Stimulated activated CD8-positive, alpha-beta memory T cell treated with anti-CD3 and anti-CD28 coated beads, Interleukin-7, amount 100 ng/mL, for 1 hour (primary cell): ENCODE measurements at places on chromosomes 7 and 10.

DNA sequence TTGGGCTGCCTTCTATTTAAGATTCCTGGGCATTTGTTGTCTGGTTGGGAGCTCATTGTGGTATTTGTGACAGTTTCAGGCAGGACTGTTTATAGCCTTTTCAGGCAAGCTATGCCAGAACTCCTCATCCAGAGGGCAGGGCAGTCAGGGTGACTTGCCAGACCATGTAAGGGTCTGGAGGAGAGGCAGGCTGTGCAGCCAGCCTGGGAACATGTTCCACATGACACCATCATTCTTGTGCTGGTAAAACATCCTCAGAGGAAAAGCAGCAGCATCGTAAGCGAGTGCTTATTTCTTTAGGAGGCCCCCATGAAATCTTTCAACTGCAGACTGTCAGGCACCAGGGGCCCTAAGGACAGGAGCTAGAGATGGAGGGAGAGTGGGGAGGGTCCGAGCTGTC lies 44.0 kb upstream of the SORBS1 start:
- no peak for DNase-seq

DNA sequence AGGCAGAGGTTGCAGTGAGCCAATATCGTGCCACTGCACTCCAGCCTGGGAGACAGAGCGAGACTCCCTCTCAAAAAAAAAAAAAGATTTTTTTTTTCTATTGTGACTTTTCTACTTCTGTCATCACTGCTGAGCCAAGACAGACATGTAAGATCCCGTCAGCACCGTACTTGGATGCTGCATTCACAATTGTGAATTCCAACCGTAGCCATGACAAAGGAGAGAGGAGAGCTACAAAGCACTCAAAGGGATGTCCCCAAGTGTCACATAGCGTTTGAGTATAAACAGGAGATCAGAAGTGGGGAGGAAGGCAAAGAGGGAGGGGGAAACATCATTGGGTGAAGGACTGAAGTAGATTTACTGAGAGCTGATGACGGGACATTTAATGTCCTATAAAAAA lies 144.2 kb downstream of the PRPF18 start:
- no peak for DNase-seq

- DNase-seq, result no peak
Observed at GRCh38 chr10:69360485-69361302, 56.0 kb downstream of the TACR2 start.

DNA sequence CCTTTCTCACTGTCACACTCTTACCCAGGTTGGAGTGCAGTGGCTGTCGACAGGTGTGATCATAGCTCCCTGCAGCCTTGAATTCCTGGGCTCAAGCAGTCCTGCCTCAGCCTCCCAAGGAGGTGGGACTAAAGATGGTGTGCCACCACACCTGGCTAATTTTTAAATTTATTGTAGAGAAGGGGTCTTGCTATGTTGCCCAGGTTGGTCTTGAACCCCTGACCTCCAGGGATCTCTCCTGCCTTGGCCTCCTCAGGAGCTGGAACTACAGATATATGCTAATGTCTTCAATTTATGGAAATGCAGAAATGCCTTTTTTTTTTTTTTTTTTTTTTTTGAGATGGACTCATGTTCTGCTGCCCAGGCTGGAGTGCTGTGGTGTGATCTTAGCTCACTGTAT lies 42.7 kb downstream of the DNAJB6 start:
- DNase-seq, result no peak

DNA sequence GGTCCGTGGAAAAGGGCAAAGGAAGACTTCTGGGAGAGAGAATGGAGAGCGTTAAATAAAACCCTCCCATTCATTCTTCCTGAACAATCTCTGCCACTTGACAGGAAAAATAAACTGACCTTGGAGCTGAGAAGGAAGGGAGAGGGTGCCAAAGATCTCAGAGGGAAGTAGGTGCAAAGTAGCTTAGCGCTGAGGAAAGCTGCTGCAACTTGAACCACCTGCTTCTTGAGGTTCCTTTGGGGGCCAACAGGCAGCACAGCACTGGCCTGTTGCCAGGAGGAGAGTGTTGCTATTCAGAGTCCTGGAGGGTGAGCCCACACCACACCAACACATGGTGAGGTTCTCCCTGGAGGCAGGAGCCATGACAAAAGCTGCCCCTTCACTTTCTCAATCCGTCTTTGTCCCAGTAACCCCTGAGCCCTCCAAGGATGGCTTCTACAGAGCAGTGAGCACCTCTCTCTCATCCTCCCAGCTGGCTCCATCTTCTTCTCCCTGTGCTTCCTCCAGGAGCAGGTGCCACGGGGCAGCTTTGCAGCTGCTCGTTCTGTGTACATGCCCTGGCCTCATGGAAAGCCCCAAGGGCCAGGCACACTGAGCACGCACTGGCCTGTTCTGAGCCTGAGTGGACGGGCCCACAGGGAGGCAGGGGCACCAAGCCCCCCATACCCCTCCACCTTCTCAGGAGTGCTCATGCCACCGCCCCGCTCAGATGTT lies 101.3 kb downstream of the STRA8 start:
- no peak for DNase-seq

GRCh38 chr7:22142572-22142971 lies 196.9 kb upstream of the CDCA7L start:
- DNase-seq, result no peak

DNA sequence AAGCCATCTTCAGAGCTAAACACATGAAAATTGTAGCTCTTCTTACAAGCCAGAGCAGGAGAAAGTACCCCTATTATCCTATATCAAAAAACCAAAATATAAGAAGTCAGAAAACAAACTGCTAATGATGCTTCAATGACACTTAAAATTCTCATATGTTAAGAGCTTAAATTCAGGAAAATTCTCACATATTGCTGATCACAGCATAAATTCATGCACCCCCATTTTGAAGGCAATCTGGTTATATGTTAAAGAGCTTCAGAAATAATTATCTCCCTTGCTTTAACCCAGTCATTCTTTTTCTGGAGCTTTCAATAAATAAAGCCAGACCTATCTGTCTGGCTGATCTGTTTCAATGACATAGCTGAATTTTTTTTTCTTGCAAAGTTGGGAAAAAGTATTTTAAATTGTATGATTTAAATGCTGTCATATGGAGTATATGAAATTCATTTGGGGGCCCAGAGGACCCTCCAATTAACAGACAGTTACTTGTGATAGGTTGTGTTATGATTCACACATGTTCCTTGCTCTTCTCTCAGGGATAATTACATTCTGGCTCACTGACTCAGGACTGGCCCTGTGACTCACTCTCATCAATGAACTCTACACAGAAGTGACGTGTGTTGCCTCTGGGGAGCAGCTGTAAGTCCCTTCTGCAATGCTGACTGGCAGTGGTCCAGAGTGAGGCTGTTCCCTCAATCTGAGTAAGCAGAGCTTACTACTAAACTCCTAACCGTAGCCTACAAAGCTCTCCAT lies 85.2 kb downstream of the HGF start:
- no peak for DNase-seq

DNA sequence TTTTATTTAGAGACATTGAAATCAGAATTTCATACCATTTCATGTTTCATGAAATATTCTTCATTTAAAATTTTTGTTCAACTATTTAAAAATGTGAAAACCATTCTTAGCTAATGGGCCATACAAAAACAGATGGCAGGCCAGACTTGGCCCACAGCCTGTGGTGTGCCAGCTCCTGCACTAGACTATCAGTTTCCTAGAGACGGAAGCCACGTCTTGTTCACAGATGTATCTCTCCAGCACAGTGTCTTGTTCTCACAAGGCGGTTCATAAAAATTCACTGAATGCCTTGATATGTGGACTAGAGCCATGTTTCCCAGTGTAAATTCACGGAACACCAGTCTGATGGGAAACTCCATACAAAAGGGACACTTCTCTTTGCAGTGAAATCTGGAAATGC lies 216.0 kb downstream of the KCNMA1 start:
- DNase-seq, result no peak

DNA sequence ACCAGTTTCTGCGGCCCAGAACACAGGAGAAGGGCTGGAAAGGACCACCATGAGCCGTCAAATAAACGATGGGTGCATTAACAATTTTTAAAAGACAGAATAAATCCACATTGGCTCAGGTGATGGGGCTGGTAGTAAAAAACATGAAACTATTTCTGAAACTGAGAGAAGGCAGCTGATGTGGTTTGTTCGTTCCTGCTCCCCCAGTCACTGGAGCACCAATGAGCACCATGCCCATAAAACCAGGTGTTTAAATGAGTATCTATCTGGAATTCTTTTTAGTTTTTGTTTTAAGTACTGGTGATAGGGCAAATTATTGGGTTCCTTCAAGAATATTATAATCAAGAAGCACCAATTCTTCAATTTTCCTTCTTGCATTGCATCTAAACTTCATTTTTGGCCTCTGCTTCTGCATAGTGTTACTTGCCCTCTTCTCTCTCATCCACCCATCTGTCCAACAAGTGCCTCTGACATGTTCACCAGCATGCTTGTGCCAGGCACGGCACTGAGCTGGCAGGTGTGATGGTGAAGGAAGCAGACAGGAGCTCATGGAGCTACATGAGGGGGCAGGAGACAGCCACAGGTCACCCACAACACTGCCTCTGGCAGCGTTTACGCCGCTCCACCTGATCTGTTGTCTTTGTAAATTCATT lies 65.5 kb downstream of the LARP4B start:
- no peak for DNase-seq

DNA sequence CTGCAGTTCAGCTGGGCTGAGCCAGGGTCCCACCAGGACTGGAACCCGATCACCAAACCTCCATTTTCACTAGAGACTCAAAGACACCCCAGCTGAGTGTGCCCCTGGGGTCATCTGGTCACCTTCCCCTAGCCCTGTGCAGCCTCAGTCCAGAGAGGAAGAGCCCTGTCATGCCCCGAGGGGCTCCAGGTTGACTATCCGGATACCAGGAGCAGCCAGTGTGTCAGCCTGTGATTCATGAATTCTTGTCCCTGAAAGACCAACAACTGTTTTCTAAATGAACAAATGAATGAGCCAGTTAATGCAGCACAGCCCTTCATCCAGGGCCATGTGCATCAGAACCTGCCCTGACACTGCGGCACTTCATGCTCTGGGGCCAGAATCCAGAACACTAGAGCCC lies 201.9 kb upstream of the TCERG1L start:
- DNase-seq, result no peak

- no peak for DNase-seq
Observed at GRCh38 chr7:69932034-69932628, 333.9 kb downstream of the AUTS2 start.

DNA sequence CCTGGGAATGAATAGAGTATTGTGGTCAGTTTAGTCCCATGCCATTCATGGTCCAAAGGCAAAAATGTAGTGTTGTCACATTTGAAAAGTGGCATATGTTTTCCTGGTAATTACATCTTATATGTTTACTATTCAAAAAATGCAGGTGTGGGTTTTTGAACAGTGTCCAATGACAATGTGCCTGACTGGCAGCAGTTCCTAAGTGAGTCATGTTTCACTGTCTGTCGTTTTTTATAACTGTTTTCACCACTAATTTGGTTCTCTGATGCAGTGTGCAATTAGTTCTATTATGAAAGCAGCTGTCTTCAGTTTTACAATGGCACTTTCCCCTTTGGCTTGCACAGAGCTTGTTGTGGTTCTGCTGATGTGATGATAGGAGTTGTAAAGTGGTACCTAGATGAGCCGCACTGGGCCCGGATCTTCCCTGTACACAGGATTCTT lies 162.3 kb downstream of the SEM1 start:
- no peak for DNase-seq

GRCh38 chr7:81692146-81692905 lies 77.5 kb downstream of the HGF start:
- DNase-seq, result no peak

DNA sequence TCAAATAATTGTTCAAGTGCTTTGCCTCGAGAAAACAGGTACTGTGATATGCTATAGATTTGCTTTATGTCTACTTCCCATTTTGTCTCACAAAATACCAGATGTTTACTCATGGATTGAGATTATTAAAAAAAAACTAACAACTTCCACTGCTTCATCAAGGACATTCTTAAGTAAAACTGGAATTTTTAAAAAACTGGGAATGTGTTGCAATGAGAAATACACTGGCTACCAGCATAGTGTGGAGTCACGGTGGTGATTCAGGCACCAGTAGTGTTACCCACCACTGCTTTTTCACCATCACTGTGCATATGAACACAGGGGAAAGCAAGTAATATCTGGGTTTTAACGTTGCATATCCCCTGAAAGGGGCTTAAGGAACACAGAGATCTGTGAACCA lies 21.2 kb downstream of the FIGNL1 start:
- no peak for DNase-seq

- no peak for DNase-seq
Observed at GRCh38 chr10:50280049-50280841, 28.9 kb upstream of the ASAH2 start.

GRCh38 chr7:128284102-128284501 lies 43.0 kb downstream of the LEP start:
- DNase-seq, result no peak

GRCh38 chr10:35387768-35388167 lies 51.5 kb downstream of the CCNY start:
- DNase-seq, result no peak

DNA sequence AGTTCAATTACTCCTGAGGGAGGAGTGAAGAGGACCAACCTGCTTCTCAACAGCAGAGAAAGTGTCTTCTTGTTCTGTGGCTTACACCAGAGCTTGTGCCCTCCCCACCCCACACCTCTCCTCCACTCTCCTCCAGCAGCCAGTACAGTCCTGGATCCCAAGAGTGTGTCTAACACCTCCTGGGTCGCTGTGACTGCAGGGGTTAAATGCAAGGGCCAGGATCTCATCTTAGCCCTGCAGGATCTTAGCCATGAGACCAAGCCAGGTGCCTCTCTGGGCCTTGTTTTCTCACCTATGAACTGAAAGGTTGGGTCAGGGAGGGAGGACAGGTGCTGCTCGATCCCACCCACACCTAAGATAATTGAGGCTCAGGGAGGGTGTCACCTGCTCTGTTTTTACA lies 34.5 kb upstream of the MSRB2 start:
- no peak for DNase-seq

DNA sequence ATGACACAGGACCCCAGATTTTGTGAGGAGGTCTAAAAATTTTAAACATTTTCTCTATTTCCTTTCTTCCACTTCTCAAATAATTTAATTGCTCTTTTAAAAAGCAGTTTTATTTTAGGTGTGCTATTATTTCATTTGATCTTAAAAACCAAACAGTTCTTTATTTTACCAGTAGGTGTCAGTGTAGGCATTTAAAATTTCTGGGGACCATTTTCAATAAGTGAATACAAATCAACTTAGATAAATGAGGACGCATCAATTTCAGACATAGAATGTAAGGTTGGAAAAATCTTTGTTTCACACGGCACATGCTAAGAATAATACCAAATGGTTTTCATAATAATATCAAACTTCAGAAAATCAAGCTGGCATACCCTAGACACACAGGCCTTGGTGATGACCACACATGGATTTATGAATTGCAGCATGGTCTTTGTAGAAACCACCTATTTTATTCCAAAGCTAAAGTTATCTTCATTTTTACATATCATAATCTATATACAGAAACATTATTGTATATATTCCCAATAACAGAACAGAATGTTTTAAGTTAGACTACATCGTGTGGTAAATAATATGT lies 127.6 kb upstream of the SLC26A5 start:
- no peak for DNase-seq

GRCh38 chr10:133047526-133048123 lies 40.1 kb upstream of the ADGRA1 start:
- no peak for DNase-seq
